Spleen (tissue), 13 donors: ENCODE measurements at places on chromosomes 12 and 14.

DNA sequence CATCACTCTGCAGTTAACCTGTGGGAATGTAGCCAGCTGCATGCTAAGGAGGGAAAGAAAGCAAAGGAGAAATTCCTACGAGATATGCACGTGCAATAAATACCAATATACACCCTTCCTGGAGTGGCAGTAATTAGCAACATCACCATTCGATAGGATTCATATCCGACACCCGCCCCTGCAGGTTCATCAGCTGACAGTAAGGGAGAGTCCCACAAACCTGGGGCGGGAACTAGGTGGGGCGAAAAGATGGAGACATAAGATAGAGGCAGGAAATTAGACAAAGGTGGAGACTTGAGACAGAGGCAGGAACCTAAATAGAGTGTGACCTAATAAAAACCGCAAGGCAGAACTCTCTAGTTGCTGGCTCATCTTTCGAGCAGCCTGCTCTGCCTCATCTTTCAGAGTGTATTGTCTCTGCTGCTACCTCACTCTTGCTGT, 51.6 kb downstream of the PLEKHG3 start:
- no peak overlapping the region for H3K27ac ChIP-seq
- H3K27me3 ChIP-seq = no peaks in the 10 kb centered on the region
- H3K36me3 ChIP-seq = no peaks in the 10 kb centered on the region
- H3K4me1 ChIP-seq = peaks cover 44% of the 10 kb centered on the region

DNA sequence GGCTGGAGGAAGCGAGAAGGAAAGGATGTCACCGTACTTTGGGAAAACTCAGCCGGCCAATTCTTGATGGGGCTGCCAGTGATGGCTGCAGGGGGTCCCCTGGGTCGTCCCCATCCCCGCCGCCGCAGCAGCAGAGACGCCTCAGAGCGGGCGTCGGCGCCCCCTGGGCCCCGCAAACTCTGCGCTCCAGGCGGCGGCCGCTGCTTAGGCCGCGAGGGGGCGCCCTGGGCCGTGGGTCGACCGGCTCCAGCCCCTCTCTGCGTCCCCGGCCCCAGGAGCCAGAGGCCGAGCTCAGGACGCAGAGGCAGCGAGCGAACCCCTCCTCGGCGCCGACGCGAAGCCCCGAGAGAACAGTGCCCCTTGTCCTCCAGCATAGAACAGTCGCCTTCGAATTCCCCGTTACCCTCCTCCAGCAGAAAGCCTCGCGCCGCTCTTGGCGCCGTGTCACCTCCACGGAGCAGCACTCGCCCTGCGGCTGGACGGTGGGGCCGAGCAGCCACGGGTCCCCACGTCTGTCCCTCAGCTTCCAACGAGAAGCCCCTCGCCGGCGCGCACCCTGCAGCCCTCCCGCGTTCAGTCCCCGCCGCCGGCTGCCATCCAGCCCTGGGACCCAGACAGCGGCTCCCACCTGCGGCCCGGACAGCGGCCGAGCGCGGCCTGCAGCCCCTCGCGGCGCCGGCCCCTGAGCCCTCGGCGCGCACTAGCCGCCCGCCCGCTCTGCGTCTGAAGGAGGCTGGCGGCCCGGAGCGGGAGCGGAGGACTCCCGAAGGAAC, 106.6 kb downstream of the PRICKLE1 start:
- peak overlapping the region; percentile 83 for H3K4me3 ChIP-seq

DNA sequence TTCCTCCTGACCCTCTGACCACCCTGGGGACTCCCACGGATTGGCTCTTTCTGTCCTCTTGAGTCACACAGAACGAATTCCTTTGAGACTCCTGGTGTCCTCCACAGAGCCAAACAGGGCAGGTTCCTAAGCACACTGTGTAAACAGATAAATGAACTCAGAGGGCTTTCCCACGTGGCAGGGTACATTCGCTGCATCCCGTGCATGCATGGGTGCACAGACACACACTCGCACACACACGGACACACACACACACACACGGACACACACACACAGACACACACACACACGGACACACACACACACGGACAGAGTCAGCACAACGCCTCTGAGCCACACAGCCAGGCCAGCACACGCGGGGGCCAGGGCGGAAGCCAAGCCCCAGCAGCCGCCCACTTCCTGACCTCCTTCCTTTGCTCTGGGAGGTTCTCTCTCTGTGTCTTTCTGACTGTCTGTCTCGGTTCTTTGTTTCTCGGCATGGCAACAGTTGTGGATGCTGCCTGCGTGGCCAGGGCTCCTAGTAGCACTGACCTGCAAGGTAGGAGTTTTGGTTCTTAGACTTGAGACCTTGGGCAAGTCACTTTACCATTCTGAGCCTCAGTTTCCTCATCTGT, 706 bp downstream of the CRACR2A start:
- H3K27me3 ChIP-seq = no peaks in the 10 kb centered on the region
- DNase-seq = peak; percentile 93
- peak overlapping the region; percentile 75 for H3K4me3 ChIP-seq
- H3K4me1 ChIP-seq = peaks cover 39% of the 10 kb centered on the region

DNA sequence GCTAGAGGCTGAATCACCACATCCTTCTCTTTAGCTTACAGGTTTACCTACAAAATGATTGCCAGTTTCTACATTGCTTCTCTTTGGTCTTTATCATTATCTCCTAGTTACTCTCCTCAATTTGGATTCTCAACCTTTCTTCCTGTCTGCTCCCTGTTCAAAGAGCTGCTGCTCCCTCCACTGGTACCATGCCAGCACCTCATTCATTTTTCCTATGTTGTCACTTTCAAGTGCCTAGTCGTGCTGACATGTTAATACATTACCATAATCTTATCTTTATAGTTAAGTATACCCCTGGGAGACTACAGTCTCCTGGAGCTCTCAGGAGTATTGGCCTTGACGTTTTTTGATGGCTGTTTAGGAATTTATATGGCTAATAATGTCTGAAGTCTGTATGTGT, 14.2 kb downstream of the FRS2 start:
- no peak for DNase-seq
- peaks cover 12% of the 10 kb centered on the region for H3K36me3 ChIP-seq
- no peak overlapping the region for H3K4me3 ChIP-seq
- H3K4me1 ChIP-seq = peaks cover 47% of the 10 kb centered on the region
- H3K27me3 ChIP-seq = no peaks in the 10 kb centered on the region

DNA sequence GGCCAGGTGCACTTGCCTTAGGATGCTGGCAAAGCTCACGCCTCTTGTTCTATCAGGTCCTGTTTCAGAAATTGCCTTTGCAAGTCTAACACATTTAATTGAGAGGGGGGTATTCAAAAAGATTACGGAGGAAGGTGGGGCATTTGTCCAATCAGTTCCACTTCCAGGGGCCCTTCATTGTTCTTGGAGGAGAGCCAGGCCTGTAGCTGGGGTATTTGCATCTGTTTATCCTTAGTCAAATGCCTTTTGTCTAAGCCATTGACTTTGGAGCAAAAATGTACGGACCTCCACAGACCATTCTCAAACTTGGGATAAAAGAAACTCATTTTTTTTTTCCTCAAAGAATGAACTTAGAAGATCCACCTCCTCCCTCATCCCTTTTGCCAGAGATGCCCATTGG, 582.0 kb downstream of the BCL11B start:
- H3K27me3 ChIP-seq = no peaks in the 10 kb centered on the region
- H3K27ac ChIP-seq = no peak overlapping the region
- no peaks in the 10 kb centered on the region for H3K4me1 ChIP-seq
- no peak for DNase-seq
- no peak overlapping the region for H3K4me3 ChIP-seq
- H3K36me3 ChIP-seq = no peaks in the 10 kb centered on the region

DNA sequence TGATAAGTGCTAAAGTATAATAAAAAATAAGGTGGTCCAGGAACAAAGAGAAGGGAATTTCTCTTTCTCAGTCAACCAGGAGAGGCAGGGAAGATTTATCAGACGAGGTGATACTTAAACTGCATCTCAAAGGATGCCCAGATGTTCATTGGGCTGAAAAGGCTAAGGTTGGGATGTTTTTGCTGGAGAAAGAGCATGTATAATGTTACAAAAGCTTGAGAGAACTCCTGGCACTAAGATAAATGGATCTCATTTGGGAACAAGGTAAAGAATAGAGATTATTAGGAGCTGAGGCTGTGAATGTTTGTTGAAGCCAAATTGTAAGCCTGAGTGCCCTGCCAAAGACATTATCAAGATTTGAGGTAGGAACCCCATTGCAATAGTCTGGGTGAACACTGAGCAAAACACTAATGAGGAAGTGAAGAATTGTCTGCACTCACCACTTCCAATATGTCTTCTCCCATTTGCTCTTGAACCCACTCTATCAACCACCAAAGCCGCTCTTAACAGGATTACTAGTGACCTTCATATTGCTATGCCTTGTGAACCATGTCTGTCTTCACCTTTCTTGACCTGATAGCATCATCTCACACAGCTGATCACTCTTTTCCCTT, 149.0 kb upstream of the ARID2 start:
- DNase-seq = no peak
- no peaks in the 10 kb centered on the region for H3K27me3 ChIP-seq
- H3K27ac ChIP-seq = no peak overlapping the region
- H3K36me3 ChIP-seq = no peaks in the 10 kb centered on the region
- H3K4me3 ChIP-seq = no peak overlapping the region

DNA sequence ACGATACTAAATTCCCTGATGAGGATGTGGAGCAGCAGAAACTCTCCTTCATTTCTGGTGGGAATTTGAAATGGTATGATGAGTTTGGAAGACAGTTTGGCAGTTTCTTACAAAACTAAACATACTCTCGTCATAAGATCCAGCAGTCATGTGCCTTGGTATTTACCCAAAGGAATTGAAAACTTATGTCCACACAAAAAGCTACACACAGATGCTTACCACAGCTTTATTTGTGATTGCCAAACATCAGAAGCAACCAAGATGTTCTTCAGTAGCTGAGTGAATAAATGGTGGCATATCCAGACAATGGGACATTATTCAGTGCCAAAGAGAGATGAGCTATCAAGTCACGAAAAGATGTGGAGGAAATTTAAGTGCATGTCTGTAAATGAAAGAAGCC, 10.7 kb upstream of the APOLD1 start:
- H3K4me3 ChIP-seq = no peak overlapping the region
- no peaks in the 10 kb centered on the region for H3K27me3 ChIP-seq
- DNase-seq = no peak
- H3K36me3 ChIP-seq = no peaks in the 10 kb centered on the region

DNA sequence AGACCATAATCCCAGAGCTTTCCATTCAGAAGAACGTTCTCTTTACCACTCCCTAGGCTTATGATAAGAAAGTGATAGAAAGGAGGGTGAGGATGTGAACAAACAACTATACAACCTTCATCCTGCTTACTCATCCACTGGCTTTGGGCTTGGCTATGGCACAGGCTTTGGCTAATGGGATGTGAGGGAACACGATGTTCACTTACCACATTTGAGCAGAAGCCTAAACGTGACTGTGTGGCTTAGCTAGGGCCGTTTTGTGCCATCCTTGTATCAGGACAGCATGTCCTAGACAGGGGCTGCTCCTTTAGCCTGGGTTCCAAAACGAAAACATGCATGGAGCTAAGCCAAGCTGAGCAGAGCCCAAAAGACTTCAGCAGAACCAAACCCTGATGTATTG, 118.6 kb upstream of the CCDC175 start:
- DNase-seq = no peak
- H3K27ac ChIP-seq = no peak overlapping the region
- H3K4me3 ChIP-seq = no peak overlapping the region
- no peaks in the 10 kb centered on the region for H3K27me3 ChIP-seq

GRCh38 chr12:61860451-61860850, 399.8 kb upstream of the USP15 start:
- no peaks in the 10 kb centered on the region for H3K27me3 ChIP-seq
- H3K27ac ChIP-seq = no peak overlapping the region
- no peak overlapping the region for H3K4me3 ChIP-seq

- peaks cover 40% of the 10 kb centered on the region for H3K36me3 ChIP-seq
- no peak overlapping the region for H3K27ac ChIP-seq
- DNase-seq = no peak
- no peak overlapping the region for H3K4me3 ChIP-seq
- H3K27me3 ChIP-seq = no peaks in the 10 kb centered on the region
- peaks cover 7% of the 10 kb centered on the region for H3K4me1 ChIP-seq
Measured at GRCh38 chr12:22447223-22447622, 97.1 kb downstream of the C2CD5 start.

GRCh38 chr12:124668602-124669001, 101.2 kb upstream of the NCOR2 start:
- H3K27me3 ChIP-seq = no peaks in the 10 kb centered on the region
- H3K4me1 ChIP-seq = peaks cover 18% of the 10 kb centered on the region
- H3K27ac ChIP-seq = no peak overlapping the region

GRCh38 chr12:67592228-67593011, 56.1 kb upstream of the DYRK2 start:
- DNase-seq = no peak
- H3K4me1 ChIP-seq = peaks cover 5% of the 10 kb centered on the region
- peak overlapping the region; percentile 10 for H3K27ac ChIP-seq
- no peaks in the 10 kb centered on the region for H3K36me3 ChIP-seq

GRCh38 chr14:38547961-38548490, 292.1 kb upstream of the CLEC14A start:
- no peaks in the 10 kb centered on the region for H3K27me3 ChIP-seq
- H3K4me1 ChIP-seq = no peaks in the 10 kb centered on the region

GRCh38 chr12:4106621-4107020, 166.9 kb upstream of the CCND2 start:
- H3K4me1 ChIP-seq = peaks cover 17% of the 10 kb centered on the region
- no peak overlapping the region for H3K27ac ChIP-seq
- DNase-seq = no peak
- H3K36me3 ChIP-seq = no peaks in the 10 kb centered on the region
- no peaks in the 10 kb centered on the region for H3K27me3 ChIP-seq
- H3K4me3 ChIP-seq = no peak overlapping the region

DNA sequence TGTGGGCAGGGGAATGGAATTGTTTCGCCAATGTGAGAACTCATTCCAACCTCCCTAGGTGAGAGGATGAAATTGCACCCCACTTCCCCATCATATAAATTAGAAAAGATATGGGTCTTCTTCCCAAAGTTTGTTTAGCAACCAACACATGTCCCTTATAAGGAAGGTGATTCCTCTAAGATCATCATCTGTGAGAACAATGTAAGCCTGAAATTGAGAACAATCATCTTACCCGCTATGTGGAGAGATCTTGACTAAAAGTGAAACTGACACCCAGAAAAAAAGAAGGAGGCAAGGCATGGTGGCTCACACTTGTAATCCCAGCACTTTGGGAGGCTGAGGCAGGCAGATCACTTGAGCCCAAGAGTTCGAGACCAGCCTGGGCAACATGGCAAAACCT, 173.2 kb upstream of the HMGA2 start:
- no peak overlapping the region for H3K4me3 ChIP-seq
- no peaks in the 10 kb centered on the region for H3K27me3 ChIP-seq
- H3K36me3 ChIP-seq = no peaks in the 10 kb centered on the region
- no peak overlapping the region for H3K27ac ChIP-seq

- no peak for DNase-seq
- peaks cover 14% of the 10 kb centered on the region for H3K4me1 ChIP-seq
- H3K27me3 ChIP-seq = peaks cover 100% of the 10 kb centered on the region
Measured at GRCh38 chr14:99268810-99269707, 2.9 kb downstream of the BCL11B start.

DNA sequence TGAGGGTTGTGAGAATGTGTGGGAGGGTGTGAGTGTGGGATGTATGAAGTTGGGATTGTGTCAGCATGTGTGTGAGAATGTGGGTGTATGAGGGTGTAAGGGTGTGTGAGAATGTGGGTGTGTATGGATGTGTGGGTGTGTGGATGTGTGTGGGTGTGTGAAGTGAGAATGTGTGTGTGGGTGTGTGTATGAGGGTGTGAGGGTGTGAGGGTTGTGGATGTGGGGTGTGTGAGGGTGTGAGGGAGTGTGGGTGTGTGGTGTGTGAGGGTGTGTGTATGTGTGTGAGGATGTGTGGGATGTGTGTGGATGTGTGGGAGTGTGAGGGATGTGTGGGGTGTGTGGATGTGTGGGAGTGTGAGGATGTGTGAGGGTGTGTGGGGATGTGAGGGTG, 37.0 kb downstream of the TMEM121 start:
- H3K27me3 ChIP-seq = no peaks in the 10 kb centered on the region
- H3K27ac ChIP-seq = no peak overlapping the region
- no peaks in the 10 kb centered on the region for H3K36me3 ChIP-seq
- H3K4me1 ChIP-seq = peaks cover 2% of the 10 kb centered on the region
